ENCODE measurements at places on chromosomes 6 and 20. TPM values are rescaled to one million over a fixed set of nuclear protein-coding genes. Genes with fewer than 3 reads are reported as not detected.

Gene KCNK16
- total RNA-seq, result not detected

GRCh38 chr6:91437315-91437729, 850.5 kb upstream of the MAP3K7 start:
- no peak for DNase-seq

DNA sequence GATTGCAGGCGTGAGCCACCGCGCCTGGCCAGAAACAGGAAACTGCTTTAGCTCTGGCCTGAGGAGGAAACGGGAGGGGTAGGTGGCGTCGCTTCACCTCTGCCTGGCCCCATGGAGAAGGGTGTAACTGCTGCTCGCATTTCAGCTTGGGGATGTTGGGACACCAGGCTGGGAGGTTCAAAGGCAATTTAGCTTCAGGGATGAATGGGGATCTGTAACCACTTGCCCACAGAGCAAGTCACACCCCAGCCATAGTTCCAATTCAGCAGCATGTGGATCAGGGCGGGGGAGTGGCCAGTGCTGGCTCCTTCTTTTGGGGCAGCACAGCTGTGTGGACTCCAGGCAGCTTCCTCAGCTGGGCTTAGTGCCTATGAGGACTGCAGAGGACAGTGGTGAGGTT, 34.8 kb upstream of the NUP153 start:
- DNase-seq, result no peak

DNA sequence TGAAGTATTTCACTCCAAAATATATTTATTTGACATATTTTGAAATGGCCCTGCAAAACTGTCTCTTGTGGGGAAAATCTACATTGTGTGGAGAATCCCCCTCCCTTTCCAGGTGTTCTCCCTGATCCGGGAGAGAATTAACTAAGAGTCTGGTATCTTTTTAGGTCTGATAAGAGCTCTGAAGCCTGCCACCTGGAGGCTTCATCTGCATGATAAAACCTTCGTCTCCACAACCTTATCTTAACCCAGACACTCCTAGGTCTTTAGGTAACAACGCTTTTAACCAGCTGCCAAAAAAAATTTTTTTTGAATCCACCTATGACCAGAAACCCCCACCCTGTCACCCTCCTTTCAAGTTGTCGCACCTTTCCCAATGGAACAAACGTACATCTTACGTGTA, 43.0 kb downstream of the FAM184A start:
- DNase-seq, result no peak

GRCh38 chr6:43737272-43738081, 32.5 kb upstream of the VEGFA start:
- peak; percentile 28 for DNase-seq

- DNase-seq, result no peak
Observed at GRCh38 chr6:122151763-122152162, 247.7 kb upstream of the HSF2 start.

Gene CRISP3
- not detected for total RNA-seq

Gene BPIFB1
- total RNA-seq, result not detected
